ENCODE measurements at places on chromosomes 3 and 15.

- DNase-seq = no peak
Observed at GRCh38 chr3:116037954-116038911, 407.1 kb downstream of the LSAMP start.

DNA sequence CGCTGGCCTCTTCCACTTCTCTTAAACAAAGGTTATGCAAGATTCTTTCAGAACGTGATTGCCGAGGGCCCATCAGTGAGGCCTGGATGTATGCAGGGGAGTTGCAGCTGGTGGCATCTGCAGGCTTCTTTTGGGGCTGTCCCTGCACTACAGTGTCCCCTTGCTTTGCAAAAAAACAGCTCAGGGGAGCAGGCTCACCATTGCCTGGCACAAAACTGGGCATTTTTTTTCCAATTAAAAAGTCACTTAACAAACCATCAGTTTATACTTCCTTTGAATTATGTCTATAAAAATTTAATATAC lies 148.6 kb downstream of the ATP10A start:
- DNase-seq = no peak

DNA sequence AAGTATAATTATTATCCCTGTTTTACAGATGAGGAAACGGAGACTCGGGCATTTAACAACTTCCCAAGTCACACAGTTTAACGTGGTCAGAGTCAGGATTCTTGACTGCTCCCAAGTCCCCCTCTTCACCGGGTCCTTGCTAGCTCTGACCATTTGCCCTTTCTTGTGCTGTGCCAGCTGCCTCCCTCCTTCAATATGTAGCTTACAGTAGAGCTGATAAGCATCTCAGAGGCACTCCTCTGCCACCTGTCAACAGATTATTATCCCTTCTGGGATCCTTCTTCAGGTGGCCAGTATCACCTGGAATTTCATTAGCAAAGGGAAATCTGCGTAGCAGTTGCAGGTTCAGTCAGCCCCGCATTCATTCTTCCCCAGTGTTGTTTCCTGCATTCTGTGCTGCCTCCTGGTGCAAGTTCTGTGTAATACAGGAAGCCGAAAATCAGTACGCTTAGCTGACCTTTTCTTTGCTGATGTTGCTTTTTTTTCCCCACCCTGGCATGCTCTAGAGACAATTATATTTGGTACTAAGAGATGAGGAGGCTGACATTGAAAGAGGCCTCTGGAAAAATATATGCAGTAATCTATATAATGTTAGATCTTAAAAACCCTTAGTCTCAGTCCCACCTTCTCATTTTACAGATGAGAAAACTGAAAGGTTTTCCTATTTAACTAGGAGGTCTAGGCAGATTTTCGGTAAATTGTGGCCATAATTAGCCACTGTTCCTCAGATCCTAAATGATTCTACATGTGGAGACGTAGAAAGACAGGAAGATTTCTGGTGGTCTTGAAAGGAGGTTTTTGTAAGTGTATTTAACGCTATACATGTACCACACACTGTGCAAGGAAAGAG lies 24.8 kb downstream of the TMOD2 start:
- DNase-seq = no peak

- DNase-seq = no peak
Observed at GRCh38 chr15:58541410-58542087, 109.8 kb downstream of the LIPC start.

GRCh38 chr3:7062714-7063113 lies 201.8 kb downstream of the GRM7 start:
- DNase-seq = no peak

DNA sequence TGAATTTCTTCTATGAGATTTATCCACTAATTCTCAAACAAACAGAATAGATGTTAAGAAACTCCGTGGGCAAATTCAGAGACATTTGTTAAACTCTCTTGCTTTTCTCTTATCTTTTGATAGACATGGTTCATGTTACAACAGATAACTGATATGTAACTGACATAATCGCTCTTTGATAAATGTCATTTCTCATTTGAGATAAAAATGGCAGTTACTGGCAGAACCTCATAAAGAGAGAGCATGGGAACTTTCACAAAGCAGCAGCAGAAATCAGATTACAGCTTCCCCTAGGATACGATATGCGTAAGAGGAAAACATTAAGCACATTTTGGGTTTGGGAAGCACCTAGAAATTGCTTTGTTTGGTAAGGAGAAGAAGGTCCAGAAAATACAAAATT lies 126.1 kb downstream of the CADPS start:
- DNase-seq = no peak

GRCh38 chr15:56690733-56691132 lies 42.6 kb downstream of the ZNF280D start:
- DNase-seq = no peak

- no peak for DNase-seq
Observed at GRCh38 chr3:114374433-114374990, 80.7 kb downstream of the TIGIT start.

DNA sequence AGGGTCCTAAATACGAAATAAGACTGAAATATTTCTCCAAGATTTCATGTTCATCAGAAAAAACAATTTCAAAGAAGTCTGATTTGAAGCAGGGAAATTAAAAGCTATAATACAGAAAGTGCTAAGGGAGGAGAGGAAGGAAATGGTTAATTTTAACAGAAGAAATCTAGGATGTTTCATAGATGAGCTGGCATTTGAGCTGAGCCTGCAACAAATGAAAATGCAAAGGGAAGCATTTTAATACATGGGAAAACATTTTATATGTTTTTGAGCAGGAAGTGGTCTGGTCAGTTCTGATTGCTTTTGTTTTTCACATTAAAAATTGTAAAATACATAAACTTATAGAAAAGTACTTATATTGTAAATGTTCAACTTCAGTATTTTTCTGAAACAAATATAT lies 17.2 kb upstream of the RAP2B start:
- no peak for DNase-seq

DNA sequence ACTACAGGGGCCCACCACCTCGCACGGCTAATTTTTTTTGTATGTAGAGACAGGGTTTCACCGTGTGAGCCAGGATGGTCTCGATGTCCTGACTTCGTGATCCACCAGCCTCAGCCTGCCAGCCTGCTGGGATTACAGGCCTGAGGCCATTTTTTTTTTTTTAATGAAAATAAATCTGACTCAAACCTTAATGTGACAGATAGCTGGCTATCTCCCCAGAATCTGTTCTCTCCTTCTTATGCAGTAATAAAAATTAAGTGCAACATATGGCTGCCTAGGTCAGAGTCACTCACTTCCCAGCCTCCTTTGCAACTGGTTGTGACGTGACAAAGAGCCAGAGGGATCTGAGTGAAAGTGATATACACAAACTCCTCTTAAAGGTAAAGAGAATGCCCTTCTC lies 53.0 kb downstream of the ZNF148 start:
- DNase-seq = peak; percentile 65

GRCh38 chr15:99154271-99154670 lies 49.4 kb downstream of the SYNM start:
- DNase-seq = no peak

- DNase-seq = no peak
Observed at GRCh38 chr3:111414531-111414930, 127.5 kb upstream of the CD96 start.

DNA sequence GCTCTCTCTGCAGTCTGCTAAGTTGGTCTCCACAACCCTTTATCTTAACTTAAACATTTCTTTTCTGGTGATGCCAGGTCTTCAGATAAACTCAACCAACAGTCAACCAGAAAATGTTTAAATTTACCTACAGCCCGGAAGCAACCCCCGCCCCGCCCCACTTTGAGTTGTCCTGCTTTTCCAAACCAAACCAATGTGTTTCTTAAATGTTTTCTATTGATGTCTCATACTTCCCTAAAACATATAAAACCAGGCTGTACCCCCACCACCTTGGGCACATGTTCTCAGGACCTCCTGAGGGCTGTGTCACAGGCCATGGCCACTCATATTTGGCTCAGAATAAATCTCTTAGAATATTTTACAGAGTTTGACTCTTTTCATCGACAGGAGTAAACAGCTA lies 13.2 kb upstream of the GPR160 start:
- no peak for DNase-seq
